ENCODE measurements at places on chromosomes 12 and 14.

- peak; percentile 32 for DNase-seq
These were observed 28.1 kb downstream of the TRPV4 start for GRCh38 chr12:109804820-109805761.

GRCh38 chr14:44271637-44272036 is 235.4 kb downstream of the FSCB start:
- no peak for DNase-seq

DNA sequence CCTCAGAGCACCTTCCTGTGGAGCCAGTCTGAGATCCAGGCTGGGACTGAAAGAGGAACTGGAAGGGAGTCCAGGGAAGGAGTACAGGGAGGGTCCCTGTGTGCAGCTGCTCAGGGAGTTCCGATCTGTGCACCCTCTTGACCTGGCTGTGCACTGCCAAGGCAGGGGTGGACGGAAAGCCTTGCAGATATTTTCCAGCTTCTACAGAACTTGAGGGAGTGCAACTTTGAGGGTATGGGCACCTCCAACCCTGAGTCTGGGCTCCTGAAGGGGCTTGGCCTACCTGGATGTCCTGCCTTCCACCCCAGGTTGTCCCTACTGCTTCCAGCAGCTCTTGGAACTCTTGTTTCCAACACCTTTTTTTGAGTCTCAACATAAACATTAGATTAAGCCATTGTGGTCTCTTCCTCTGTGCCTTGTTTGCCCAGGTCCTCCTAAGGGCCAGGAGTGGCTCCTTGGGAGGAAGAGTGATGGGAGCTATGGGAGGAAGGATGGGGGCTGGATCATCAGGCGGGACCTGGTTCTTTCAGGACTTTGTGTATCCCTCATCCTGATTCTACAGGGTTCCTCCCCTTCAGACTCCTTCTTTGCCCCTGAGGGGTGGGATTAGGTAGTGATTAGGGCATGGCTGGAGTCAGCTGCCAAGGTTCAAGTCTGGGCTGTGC is 3.5 kb downstream of the KRT7 start:
- DNase-seq = no peak

DNA sequence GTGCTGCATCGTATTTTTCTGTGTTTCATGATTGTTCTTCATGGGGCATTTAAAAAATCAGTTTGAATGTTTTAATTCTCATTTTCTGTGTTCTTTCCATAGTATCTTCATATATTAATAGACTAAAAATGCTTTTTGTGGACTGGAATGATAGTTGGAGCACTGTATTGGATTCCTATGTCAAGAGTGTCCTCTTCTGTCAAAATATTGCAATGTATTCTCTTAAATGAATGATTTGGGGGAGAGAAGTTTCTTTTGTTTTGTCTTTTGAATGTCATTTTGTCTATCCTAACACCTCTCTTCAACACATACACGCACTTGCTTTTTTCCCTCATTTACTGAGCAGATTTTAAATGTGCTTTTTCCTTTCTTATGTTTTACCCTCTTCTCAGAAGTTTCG is 4.7 kb upstream of the EIF2S3B start:
- no peak for DNase-seq

DNA sequence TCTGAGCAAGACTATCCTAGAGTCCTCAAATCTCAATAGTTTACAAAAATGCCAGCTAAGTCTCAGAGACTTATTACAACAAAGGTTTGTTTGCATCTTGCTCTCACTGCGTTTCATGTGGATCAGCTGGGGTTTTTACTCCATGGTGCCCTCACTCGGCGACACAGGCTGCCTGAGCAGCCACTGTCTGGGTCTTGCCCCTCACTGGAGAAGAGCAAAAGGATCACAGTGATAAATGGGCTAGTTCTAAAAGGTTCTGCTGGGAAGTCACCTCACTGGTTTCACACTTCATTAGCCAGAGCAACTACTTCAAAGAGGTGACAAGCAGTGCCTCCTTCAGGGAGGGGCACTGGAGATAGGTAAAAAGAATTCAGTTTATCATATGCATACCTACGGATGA is 392.0 kb downstream of the RPL10L start:
- DNase-seq = no peak

- no peak for DNase-seq
These were observed 159.2 kb downstream of the TGFB3 start for GRCh38 chr14:75822522-75823141.

GRCh38 chr12:18567787-18568186 is 170.0 kb downstream of the PLCZ1 start:
- DNase-seq = no peak

- DNase-seq = no peak
These were observed 23.4 kb downstream of the DUSP16 start for GRCh38 chr12:12539028-12539810.

DNA sequence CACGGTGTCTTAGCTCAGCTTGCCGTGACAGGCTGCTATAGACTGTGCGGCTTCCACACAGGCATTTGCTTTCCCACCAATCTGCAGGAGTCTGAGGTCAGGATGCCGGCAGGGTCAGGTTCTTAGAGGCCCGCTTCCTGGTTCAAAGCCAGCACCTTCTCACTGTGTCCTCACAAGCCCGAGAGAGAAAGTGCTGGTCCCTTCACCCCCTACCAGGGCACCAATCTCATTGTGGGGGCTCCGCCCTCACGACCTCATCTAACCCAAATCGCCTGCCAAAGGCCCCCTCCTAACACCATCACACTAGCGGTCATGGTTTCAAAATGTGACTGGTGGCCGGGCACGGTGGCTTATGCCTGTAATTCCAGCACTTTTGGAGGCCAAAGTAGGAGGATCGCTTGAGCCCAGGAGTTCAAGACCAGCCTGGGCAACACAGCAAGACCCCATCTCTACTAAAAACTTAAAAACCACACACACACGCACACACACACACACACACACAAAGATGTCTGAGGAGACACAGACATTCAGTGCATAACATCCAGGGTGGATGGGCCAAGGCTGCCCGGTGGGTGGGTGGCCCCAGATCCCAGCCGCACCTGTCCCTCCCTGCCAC is 26.8 kb downstream of the MMP17 start:
- DNase-seq = no peak

GRCh38 chr14:65016471-65016870 is 29.8 kb downstream of the FNTB start:
- no peak for DNase-seq

DNA sequence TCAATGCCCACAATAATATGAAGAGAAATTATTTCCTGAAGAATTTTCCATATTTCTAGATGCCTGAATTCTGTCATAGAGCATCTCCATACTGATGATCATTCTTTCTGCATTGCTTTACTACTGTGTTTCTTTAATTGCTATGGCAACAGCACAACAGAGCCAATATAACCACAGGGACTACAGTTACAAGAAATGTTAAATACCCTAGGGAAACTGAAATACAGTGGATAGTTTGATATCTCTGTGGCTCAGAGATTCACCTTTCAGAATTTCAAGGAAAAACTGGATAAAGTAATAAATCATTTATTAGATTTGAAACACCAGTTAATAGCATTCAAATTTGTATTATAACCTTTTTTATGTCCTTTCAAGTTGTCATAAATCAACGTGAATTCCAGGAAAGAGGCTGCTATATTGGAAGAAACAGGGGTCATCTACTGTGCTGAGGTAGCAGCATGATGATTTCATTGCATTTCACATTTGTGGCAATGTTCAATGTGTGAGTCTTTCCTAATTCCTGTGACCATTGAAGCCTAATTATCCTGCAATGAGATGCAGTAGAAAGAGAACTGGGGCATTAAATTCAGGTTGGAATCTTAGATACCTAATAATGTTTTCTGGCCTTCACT is 267.1 kb downstream of the LRFN5 start:
- DNase-seq = no peak

- DNase-seq = no peak
These were observed 117.9 kb downstream of the DICER1 start for GRCh38 chr14:95039259-95039992.

DNA sequence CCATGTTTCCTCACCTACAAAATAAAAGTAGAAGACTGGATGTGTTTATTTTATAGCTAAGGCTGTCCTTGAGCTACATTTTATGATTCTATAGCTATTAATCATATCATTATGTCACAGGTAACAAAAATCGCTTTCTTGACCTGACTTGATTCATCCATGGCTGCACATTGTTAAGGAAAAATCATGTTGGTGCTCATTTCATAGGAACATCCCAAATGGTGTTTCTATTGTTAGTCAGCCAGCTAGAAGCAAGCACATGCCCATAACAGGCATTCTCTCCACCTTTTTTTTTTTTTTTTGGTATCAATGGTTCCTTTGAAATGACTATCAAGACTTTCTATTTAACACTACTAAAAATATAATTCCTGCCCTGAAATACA is 45.3 kb upstream of the PTHLH start:
- no peak for DNase-seq

All from stimulated activated CD8-positive, alpha-beta memory T cell treated with anti-CD3 and anti-CD28 coated beads, Interleukin-15, amount 100 ng/mL, for 48 hours (primary cell).